ENCODE measurements at places on chromosomes 7 and 10.

GRCh38 chr10:118213436-118213835 is 128.7 kb downstream of the FAM204A start:
- no peak for DNase-seq

GRCh38 chr7:112116894-112117293 is 89.3 kb downstream of the DOCK4 start:
- no peak for DNase-seq

DNA sequence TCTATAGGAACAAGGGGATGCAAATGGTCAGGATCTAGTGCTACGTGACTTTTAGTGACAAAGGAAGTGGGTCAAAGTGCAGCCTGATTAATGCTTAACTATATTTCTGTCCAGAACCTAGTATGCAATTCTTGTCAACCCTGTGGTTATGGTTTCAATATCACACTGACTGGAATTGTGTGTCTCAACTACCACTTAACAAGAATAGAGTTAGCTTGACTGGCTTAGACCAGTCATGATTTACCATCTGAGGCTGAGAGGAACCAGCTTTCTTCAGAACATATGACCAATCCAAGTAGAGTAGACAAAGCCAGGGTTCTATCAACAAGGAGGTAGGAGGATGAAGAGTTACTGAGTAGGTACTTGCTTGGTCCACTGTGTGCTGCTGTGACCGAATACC is 54.4 kb downstream of the MYPN start:
- DNase-seq, result no peak

DNA sequence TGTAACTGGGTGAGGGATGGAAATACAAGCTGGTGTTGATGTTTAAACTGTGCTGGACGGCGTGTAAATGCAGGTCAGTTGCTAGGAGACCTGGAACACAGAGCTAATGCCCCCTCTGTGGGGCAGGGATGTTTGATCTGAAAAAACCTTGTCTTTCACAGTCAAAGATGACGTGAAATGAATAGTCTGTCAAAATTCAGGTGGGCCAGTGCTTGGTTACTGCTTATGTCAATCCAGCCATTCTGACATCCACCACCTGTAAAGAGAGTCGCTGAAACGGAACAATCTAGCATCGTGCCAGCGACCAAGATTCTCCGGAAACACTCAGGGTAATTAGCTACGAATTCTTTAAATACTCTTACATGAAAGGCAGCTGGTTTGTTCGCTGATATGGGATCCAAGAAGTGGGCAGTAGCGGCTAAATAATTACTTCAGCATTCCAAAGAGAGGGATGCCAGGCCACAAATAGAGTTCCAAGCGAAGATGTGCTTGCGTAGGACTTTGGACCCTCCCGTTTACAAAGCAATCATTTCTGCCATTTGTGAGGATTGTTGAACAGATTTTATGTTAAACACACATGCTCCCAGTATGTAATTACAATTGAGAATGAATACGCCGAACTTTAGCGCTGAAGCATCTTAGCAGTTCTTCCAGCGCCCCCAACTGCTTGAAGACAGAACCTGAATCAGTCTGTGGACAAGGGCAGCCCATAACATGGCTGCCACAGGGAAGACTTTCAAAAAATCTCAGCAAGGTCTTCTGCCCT is 7.3 kb upstream of the ASB4 start:
- peak; percentile 26 for DNase-seq

- DNase-seq, result no peak
These were observed 102.1 kb upstream of the ANLN start for GRCh38 chr7:36287371-36288241.

- no peak for DNase-seq
These were observed 42.5 kb upstream of the BTRC start for GRCh38 chr10:101311185-101312066.

DNA sequence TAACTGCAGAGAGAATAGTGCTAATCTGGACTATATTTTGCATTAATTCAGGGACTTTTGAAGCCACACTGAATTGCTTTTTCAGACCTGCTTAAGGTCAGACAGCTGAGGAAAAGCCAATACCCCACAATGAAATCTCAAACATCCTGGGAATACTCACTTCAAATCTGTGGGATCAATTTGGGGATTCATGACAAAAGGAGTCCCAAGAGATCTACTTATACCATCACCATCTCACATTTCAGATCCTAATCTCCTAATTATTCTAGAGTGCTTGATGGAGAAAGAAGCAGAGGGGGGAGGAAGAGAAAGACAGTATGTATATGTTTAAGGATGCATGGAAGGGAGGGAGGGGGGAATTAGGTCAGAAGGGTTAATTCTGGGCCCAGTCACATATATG is 202.2 kb downstream of the CACNA2D1 start:
- no peak for DNase-seq

DNA sequence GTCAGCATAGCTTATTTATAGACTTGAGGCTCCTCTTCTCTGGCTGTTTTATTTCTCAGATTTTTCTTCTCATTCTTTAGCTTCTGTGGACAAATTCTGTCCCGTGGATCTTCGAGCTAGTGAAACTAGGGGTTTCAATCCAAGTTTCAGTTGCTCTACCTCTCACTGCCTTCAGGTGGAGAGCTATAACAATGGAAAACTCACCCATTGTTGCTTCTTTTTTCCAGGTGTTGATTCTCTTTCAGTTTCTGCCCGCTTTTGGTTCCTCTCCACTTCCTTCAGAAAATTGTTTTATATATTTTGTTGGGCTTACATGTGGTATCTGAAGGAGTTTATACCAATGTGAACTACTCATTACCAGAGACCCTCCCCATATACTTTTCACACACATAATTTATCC is 266.1 kb downstream of the TCF7L2 start:
- DNase-seq, result no peak

GRCh38 chr7:36967387-36967786 is 243.1 kb upstream of the AOAH start:
- peak; percentile 31 for DNase-seq

DNA sequence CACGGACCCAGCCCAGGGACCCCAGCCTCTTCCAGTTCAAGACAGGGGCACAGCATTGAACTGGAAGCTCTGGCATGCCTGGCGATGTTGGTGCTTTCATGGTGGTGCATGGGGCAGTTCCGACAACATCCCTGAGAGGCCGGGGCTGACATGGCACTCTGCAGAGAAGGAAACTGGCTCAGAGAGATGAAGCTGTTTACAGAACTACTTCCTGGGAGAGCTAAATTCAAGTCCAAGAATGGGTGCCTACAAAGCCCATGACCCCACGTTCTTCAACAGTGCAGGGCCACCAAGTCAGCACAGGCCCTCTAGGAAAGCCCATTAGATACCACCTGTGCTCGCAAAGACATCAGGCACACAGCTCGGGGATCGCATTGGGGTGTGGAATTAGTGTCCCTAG is 470.9 kb upstream of the MGMT start:
- DNase-seq, result no peak

- no peak for DNase-seq
These were observed 44.5 kb upstream of the COMTD1 start for GRCh38 chr10:75280236-75280635.

- DNase-seq, result no peak
These were observed 176.2 kb upstream of the CSTF2T start for GRCh38 chr10:51875610-51876009.

DNA sequence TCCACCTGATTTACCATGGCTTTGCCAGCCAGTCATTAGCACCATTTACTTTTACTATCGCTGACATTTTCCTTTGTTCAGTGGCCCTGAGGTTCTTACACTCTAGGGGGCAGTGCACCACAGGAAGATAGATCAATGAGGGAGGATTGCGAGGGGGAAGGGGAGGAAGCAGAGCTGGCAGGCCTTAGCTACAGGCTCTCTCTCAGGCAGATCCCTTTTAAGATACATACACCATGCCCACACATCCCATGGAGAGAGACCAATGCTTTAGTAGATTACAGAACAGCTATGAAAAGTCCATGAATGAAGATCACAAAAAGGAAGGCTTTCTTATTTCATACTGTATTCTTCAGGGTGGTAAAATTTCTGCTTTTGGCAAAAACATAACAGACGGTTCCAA is 47.4 kb downstream of the DENND11 start:
- DNase-seq, result no peak

DNA sequence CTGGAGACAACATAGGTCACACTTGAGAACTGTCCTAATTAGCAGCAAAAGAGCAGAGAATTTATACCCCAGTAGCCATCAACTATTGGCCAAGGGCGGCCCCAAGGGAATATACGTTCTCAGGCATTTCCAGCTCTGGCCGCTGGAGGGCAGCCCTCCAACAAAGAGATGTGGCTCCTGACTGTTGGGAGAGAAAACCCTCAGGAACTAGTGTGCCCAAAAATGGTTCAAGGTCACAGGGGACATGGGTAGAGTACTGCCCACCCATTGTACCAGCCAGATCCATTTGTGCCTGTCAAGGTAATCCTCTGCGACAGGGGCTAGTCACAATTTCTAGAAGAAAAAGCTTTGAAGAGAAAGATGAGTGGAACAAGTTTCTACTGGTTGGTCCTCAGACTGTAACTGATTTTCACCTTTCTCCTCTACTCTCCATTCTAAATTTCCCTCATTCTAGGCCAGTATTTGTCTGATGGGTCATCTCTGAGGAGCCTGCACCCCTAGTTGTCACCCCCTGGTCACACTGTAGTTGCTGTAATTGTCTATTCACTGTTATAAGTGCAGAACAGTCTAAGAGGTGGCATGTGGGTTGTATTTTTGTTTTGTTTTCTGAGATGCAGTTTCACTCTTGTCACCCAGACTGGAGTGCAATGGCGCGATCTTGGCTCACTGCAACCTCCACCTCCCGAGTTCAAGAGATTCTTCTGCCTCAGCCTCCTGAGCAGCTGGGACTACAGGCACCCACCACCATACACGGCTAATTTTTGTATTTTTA is 14.7 kb upstream of the C7orf33 start:
- peak; percentile 68 for DNase-seq

DNA sequence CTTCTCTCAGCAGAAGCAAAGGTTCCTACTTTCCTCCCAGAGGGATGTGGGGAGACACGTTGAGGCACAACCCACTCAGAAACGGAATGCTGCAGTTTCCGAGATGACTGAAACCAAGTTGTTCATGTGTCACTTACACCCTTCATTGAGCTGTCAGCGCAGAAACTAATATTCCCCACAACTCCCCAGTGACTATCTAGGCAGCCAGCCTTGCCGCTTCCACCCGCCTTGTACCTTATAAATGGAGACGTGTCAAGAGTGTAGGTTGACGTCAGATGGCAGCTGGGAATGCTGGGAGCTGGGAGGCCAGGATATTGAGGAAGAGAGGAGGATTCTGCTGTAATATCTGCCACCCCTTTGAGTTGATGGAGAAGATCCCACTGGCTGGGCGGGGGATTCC is 15.1 kb downstream of the GPR26 start:
- no peak for DNase-seq

GRCh38 chr7:95246831-95247370 is 77.4 kb downstream of the PON1 start:
- no peak for DNase-seq

DNA sequence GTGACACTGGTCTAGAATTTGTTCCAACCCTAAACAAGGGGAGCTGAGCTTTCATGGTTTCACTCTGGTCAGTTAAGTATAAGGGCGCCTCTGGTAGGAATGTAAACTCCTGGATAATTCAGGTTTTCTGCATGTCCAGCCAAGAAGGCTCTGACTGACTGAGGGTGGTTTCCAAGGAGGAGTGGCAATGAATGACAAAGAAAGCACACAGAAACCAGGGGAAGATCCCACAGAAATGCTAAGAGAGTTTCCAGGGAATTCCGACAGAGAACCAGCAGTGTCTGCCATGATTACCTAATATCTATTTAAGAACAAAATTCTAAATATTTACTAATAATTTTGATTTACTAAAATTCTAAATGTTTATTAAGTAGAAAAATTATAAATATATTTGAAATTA is 27.3 kb upstream of the NRG3 start:
- no peak for DNase-seq

- DNase-seq, result no peak
These were observed 42.2 kb downstream of the MPLKIP start for GRCh38 chr7:40092182-40092581.

DNA sequence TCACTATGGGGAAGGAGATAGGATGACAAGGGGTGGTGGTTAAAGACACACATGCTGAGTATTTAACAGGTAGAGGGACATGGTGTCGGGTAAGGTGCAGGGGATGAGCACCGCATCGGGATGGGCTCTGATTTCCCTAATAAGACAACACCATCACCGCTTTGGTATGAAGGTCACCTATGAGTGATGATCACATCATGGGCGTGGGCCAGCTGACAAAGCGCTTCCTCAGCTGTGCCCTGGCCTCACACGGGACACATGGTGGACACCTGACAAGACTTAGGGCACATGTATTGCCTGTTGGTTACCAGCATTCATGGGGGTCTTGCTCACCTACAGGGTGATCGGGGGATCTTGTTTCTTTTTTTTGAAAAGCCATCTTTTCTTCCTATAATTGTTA is 12.8 kb downstream of the C7orf57 start:
- DNase-seq, result no peak

GRCh38 chr10:111455776-111456426 is 379.1 kb downstream of the ADRA2A start:
- DNase-seq, result no peak

- DNase-seq, result no peak
These were observed 7.8 kb upstream of the ANKRD2 start for GRCh38 chr10:97564776-97565175.

DNA sequence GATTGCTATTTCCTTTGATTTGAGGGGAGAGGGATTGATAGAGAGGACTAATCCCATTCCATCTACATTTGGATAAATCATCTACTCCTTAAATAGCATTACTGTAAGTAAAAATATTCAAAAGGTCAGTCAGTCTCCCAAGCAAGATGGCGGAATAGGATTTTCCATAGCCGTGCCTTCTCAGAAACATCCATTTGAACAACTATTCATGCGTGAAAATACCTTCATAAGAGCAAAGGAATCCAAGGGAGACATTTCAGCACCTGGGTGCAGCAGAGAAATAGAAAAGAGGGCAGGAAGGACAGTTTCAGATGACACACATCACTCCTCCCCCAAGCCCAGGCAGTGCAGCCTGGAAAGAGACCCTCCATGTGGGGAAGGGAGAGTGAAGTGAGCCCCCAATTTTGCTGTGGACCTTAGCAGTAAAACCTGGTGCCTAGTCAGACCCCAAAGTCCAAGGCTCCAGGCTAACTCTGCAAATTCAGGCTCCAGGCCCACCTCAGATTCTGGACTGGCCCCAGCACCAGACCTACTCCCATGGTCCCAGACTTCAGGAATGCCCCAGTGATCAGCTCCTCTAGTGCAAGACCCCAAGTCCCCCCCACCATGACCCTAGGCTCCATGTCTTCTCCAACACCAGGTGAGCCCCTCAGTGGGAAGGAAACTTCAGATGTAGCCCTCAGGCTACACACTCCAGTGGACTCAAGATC is 104.3 kb upstream of the LANCL2 start:
- DNase-seq, result no peak

All from posterior cingulate gyrus (tissue), 11 donors.